ENCODE measurements at places on chromosomes 11 and 22.

- DNase-seq = no peak
These were observed 172.4 kb downstream of the CASP12 start for GRCh38 chr11:104725796-104726408.

DNA sequence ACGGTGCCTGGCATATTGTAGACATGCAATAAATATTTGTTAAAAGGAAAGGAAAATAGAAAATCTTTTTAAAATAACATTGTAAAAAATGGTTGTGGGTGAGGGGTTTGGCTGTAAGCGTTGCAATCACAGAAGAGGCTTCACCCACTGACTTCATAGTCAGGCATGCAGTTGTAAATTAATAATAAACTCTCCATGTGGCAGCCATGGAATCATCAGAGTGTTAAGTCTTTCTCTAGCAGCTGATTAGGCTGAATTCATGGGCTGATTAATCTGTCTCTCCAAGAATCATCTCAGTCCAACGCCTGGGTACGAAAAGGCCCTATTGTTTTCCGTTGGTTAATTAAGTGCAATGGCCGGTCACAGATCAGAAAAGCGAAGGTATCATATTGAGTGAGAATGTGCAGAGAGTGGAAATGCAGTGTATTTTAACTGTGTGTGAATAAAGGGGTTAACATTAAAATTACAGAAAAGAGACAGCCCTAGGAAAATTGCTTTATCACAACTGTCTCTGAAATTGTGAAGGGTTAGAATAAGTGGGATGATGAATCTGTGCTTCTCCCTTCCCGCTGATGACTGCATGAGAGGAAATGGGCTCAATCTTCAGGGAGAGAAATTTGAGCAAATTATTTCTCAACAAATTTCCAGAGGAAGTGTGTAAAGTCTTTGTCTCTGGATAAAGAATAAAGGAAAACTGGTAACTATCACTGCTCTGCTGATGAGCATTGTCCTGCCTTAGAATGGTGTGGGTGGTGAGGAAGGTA is 269.0 kb downstream of the FAM76B start:
- no peak for DNase-seq

GRCh38 chr22:19972652-19973550 is 31.3 kb upstream of the TXNRD2 start:
- DNase-seq = no peak

DNA sequence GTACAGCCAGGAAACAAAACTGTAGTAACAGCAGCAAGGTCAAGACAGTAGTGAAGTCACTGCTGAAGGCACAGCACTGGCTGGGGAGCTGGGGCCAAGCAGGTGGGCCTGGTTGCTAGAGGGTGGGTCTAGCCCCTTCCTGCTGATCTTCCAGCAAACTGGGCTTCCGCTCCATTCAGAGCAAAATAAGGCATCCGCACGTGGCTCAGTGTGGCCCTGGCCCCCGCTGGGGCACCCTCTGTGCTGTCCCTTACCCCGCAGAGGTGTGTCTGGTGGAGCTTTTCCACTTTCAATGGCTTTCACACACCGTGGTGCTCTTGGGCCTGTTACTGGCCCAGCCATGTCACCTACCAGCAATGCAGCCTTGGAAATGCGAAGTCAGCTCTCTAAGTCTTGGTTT is 162.4 kb upstream of the B3GAT1 start:
- DNase-seq = no peak

GRCh38 chr22:30314915-30315314 is 11.8 kb downstream of the TBC1D10A start:
- no peak for DNase-seq

GRCh38 chr11:34423300-34423699 is 15.4 kb upstream of the CAT start:
- no peak for DNase-seq

Data from stimulated activated CD8-positive, alpha-beta memory T cell treated with anti-CD3 and anti-CD28 coated beads, Interleukin-4, amount 100 ng/mL, for 1 hour (primary cell).